GM23338 (cell line): ENCODE measurements at places on chromosomes 1 and 21. TPM values are rescaled to one million over a fixed set of nuclear protein-coding genes. Genes with fewer than 3 reads are reported as not detected.

DNA sequence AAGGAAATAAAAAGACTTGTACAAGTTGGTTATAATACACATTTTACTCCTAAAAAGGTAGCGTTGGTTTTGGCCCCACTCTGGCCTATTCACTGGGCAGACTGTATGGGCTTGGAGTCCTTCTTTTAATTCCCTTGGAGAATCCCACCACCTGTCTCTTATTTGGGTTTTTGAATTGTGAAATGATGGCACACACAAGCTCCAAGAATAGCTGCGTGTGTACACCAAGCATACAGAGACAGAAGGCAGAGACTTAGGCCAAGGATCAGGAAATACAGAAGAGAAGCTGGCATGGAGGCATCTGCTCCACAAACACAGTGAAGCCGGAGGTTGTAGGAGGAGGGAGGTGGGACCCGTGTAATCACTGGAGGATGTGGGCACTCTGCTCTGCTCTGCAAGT, 29.1 kb downstream of the DDR2 start:
- DNase-seq = no peak

- no peak for DNase-seq
Observed at GRCh38 chr1:18134324-18135046, 26.9 kb downstream of the IGSF21 start.

GRCh38 chr1:17128361-17128760, 9.1 kb upstream of the PADI2 start:
- peak; percentile 54 for DNase-seq

ASPM gene
- total RNA-seq = 64.9 and 65.4 TPM in 2 replicates

DNA sequence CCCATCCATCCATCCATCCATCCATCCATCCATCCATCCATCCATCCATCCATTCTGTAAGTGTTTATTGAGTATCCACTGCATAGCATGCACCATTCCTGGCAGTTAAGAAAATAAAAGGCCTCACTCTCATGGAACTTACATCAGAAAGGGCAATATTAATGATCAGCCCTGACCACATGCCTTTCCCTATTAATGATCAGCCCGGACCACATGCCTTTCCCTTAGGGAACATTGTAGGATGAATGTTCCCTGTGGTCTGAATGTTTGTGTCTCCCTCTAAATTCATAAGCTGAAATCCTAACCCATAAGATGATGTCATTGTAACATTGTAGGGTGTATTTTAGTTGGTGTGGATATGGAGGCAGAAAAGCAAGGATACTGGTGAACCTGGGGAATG, 365.8 kb downstream of the KIF26B start:
- DNase-seq = no peak

DNA sequence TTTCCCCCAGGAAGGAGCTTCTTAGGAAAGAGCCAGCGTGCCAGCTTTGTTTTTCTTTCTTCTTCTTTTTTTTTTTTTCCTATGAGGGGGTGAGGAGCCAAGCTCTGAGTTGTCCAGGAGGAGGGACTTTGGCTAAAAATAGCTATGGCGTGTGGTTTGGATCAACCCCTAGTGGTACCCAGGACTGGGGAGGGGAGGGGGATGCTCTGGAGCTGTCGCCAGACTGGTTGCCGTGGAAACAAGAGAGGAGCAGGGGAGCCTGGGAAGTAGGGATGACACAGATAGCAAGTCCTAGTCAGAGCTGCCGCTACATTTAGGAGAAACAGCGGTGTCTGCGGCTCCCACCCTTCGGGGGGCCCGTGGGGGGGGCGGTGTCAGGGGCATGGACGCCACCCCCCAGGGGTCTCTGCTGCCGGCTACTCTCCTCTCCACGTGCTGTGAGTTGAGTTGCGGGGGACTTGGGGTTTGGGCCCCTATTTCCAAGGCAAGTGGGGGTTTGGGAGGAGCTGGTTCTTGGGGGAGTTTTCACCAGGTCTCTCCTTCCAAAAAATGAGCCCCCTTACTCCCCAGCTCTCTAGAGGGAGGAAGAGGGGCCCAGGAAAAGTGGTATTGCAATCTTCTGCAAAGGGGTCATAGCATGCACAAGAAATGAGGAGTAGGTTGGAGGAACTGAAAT, at the start of gene KCNJ9:
Gene KCNJ9 (plus strand): TSS at position 278 of the 676 bp plus-strand sequence. CDS start 2,493 bp downstream, outside the sequence.
- DNase-seq = peak; percentile 87

CFH gene
- not detected in 2 replicates for total RNA-seq

GRCh38 chr1:174017231-174017970, 4.8 kb downstream of the RC3H1 start:
- DNase-seq = no peak

MPL gene
- total RNA-seq = not detected in 2 replicates

RNF207 gene
- total RNA-seq = 1.5 and 2.9 TPM in 2 replicates
